ENCODE measurements at places on chromosomes 16 and 17.

DNA sequence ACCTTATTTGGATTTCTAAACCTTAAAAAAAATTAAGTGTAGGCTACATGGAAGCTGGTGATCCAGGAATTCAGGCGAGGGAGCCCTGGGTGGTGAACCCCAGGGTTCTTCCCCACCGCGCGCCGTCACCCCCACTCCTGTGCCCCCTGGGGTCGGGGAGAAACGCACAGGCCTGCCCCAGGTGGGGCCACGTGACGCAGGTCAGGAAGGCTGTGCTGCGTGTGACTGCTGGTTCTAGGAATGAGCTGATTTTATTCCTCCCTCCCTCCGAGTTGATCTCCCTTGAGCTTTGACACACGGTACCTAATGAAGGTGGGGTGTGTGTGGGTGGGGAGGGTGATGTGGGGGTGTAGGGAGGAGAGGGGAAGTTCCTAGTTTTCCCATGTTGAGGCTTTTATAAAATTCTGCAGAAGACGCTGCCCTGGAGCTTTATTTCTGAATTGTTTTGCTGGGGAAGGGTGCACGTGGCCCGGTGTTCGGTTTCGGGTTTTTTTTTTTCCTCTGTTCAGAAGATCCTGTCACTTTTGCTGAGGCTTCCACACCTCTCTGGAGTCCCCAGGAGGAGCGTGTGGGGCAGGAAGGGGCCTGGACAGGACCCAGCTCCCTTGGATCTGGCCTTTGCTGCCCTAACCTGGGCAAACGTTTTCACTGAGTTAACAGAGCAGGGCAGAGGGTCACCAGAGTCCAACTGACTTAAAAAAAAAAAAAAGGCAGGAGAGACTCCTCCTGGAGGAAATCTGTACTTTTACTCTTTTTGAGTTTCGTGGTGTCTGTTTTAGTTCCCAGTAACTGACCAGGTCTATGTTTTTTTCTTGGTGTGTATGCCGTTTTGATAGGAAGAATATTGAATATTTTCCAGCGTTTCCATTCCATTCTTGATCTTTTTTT, 55.8 kb upstream of the GSE1 start:
- DNase-seq = no peak

- DNase-seq = no peak
Observed at GRCh38 chr17:75843577-75844529, at the start of gene UNC13D. TSS of gene UNC13D (minus strand) at chr17:75844404. CDS start at chr17:75844337, 67 bp downstream.

DNA sequence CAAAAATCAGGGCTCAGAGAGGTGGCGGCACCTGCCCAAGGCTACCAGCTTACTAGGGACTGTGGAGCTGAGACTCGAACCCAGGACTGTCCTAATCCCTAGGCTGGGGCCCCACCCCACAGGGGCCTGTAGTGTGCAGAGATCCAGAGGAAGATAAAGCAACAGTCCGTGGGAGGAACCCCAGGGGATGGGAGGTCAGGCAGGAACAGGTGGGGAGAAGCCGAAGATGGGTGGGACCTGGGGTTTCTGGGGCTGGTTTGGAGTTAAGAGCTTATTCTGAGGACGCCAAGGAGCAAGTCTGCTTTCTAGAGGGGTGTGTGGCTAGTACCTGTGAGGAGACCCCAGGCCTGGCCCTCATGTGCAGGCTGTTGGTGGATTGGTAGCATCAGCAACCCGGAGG, 14.9 kb downstream of the C16orf74 start:
- DNase-seq = no peak

GRCh38 chr17:16942141-16943031, 29.5 kb downstream of the TNFRSF13B start:
- no peak for DNase-seq

- no peak for DNase-seq
Observed at GRCh38 chr17:62000186-62000585, 64.9 kb downstream of the MED13 start.

DNA sequence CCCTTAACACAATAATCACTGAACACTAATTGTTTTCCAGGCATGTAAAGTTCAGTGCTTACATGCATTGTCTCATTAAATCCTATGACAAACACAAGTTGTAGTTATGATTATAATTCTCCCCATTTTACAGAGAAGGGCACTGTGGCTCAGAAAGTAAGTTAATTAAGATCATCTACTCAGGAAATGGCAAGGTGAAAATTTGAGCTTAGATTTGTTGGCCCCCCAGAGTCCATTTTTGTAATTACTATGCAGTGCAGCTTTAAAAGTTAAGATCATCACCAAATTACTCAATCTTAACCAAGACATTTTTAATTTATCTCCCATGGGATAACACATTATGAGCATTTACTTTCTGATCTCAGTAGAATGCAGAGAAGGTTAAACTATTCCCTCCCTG, 34.2 kb upstream of the CCL1 start:
- DNase-seq = no peak

DNA sequence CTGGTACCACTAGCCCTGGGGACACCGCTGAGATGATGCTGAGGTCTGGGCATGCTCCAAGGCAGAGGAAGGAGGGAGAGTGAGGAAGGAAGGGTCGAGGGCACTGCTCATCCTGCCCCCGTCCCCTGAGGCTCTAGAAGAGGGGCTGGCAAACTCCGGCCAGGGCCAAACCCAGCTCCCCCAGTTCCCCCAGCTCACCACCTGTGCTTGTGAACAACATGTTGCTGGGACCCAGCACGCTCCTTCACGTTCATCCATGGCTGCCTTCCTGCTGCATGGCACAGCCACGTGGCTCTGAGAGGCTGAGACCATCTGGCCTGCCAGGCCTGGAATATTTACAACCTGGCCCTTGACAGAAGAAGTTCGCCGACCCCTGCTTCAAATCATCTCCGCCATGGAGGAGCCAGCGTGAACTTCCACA, 81.2 kb downstream of the RBFOX3 start:
- no peak for DNase-seq

DNA sequence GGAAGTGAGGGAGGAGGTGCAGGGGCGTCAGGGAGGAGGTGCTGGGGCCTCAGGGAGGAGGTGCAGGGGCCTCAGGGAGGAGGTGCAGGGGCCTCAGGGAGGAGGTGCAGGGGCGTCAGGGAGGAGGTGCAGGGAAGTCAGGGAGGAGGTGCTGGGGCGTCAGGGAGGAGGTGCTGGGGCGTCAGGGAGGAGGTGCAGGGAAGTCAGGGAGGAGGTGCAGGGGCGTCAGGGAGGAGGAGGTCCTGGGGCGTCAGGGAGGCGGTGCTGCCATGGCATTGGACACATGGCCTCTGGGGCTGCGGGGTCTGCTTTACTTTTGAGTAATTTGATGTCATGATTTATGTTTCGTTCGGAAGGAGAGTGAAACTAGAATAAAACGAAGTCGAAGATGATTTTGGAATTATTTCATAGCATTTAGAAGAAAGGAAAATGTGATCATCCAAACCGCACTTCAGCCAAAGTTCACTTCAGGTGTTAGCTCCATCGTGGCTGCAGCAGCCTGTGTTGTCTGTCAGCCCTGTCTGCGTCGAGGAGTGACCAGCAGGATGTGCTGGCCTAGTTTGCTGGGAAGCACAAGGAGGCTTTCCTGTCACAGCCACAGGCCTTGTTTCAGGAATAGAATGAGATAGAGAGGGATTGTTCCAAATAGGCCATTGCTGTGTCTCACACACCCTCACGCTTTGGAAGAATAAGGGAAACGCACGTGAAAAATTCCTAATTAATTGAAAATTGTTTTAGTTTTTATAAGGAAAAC, 42.8 kb downstream of the RAB11FIP3 start:
- no peak for DNase-seq

GRCh38 chr17:7853691-7854038, 1.2 kb upstream of the TMEM88 start:
- no peak for DNase-seq

GRCh38 chr16:31248344-31248743, 11.4 kb upstream of the ITGAM start:
- DNase-seq = no peak
